T-helper 17 cell (primary cell): ENCODE measurements at places on chromosomes 3 and 15.

- DNase-seq: no peak
These were observed 11.0 kb upstream of the IQCF5 start for GRCh38 chr3:51886447-51886846.

DNA sequence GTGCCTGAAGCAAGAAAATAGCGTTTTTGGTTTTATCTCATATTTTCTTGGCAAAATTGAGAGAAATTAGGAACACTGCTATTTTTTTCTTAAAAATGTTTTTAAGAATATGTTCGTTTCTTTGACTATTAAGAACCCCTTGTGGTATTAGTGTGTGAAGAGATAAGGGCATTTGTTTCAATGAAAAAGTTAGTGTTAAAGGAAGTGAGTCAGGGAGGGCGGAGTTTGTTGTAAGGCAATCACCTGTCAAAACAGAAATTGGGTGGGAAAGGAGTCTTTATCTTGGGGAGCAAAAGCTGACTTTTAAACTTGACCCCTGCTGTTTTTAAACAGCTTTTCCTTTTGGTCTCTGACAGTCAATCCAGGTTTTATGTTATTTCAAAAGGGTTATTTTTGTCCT lies 4.2 kb downstream of the RAP2B start:
- no peak for DNase-seq

- DNase-seq: no peak
These were observed 18.5 kb downstream of the FSTL1 start for GRCh38 chr3:120432150-120432860.

DNA sequence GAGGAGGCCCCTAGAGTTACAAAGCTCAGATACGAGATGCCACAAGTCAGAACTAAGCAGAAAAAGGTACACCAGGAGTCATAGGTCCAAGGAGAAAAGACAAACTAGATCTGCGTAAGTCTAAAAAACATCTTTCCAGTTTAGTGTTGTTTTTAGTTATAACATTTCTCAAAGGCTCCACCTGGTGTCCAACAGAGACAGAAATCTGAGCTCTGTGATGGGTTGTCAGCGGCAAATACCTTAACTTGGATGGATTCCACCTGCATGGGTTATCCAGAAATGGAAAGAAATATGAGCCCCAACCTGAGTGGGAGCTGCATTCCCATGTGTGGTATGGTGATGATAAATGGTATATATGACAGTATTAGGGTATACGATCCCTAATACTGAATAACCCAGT lies 238.6 kb upstream of the CHRM5 start:
- DNase-seq: no peak

DNA sequence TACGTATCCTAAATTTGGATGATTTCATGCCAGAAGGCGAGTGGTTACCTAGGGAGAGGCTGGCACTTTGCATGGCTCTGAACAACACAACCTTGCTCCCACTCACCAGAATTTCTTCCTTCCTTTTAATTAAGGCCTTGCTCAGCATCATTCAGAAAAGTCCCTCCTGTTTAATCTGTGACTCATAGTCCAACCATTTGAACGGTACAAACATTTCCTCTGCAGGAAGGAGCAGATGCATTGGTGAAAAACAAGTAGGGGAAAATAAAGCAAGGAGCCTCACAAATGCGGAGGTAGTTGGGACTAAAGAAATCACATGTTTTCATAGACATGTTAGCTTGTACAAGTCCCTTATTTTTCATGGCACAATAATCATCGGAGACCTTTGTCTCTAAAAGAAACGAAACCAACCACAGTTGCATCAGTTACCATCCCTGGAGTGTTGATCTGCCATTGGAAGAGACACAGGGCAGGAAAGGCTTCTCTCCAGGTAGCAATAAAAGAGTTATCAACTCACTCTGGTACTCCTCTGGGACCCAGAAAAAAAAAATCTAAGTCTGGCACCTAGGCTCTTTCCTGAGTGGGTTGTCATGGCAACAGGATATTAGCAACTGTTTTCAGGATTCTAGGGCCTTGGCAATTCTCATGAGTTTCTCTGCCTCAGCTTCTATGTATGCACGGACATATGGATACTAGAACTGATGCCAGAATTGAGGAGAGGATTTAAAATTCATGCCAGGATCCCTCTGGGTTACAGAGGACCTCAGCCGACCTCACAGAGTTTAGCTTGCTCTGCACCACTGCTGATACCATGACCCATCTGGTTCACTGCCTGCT lies 255.4 kb upstream of the ARPP21 start:
- DNase-seq: no peak

- peak; percentile 73 for DNase-seq
These were observed 15.9 kb downstream of the RPLP1 start for GRCh38 chr15:69468241-69469121.

DNA sequence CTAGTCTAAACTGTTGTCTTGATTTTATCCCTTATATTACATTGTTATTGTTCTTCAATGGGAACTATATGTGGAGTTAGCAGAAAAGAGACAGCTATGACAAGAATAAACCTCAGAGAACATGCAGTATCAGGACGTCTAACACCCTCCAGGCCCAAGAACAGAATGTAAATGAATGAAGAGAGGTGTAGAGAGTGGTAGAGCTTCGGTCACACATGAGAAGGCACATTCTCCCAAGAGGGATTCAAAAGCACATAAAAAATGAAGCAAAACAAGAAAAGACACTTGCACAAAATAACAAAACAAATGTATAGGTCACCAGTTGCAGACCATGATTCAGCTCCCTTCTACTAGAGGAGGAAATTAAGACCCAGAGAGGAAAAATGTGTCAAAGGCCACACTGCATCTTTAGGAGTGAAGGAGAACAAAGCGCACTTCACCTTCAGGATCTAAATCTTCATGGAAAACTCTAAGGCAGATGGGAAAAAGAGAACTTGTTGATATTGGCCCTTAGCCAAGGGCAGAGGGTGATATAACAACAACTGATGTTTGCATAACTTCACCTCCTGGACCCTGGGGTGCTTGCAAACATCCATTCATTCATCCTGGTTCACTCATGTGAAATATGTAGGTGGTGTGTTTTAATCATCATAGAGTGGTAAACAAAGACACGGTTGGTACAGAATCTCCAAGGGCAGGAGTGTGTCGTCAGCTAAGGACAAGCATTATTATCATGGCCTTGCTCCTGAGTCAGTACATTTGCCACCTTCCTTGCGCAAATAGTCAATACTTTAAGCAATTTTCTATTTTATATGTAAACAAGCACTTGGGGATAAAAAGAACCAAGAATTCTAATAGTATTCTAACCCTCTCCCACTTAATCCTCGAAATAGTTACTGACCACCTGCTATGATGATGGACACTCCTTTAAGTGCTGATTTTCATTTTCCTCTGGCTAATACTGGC lies 8.8 kb downstream of the NEK10 start:
- no peak for DNase-seq
